ENCODE measurements at places on chromosomes 3 and 15.
A peak's percentile ranks its signal among the peaks of the same experiment; 100 is the strongest.

DNA sequence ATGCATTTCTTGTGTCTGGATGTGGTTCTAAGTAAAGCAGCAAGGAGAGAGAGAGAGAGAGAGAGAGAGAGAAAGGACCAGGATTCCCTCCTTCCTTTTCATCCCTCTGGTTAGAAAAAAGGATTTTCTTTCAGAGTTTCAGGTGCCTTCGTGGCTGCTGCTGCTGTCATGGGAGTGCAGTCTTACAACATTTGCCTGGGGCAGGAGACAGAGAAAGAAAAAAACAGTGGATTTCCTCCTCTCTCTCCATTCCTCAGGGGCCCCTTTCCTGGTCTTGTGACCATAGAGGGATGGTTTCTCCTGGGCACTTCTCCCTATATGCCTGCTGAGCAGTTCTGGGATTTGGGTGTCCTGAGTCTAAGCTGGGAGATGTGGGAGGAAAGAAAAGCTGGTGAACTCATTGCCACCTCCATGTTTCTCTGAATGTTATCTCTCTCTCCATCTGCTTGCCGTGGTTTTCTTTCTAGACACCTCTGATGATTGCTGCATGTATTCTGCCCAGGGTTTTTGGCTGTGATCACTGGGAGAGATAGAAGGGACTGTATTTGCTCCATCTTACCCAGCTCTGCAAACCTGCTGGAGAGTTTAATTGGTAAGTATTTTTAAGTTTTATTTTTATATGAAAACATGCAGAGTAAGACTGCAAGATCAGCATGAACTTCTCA lies 142.4 kb upstream of the RGMA start:
- no peak for DNase-seq

DNA sequence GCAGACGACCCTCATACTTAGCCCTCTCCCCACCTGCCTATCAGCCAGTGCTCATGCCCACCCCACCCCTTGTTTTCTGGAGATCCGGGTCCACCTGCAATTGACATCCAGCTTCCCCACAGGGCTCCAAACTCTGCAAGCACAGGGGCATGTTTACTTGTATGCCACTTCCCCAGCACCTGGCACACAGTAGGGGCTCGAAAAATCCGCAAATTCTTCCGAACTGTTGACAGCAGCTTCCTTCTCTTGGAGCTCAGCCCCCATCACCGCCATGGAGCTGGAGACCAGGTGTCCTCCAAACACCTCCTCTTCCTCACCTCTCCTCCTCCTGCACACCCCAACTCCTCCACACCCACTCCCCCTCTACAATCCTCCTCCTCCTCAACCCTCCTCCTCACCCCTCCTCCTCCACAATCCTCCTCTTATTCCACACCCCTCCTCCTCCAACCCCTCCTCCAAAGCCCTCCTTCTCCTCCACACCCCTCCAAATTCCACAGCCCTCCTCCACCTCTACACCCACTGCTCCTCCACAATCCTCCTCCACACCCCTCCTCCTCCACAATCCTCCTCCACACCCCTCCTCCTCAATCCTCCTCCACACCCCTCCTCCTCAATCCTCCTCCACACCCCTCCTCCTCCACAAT lies 70.4 kb upstream of the BLM start:
- DNase-seq, result no peak

- DNase-seq, result no peak
Measured at GRCh38 chr3:18440066-18440722, 15.1 kb upstream of the SATB1 start.

- no peak for DNase-seq
Measured at GRCh38 chr3:191301017-191301416, 28.2 kb upstream of the CCDC50 start.

DNA sequence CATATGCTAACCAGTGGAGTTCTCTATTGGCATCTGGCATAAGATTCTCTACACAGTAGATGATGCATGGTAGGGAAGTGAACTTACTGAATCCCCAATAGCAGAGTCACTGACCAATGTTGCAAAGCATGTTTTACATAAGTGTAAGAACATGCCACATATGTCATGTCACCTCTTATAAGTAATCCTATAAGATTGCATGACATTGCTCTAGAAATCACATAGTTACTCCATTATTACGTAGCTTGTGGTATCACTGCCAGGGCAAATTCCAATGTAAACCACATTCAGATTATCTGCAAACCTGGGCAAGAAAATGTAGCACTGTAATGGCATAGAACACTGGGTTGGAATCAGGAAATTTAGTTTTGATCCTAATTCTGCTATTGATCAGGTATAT lies 198.2 kb upstream of the UMPS start:
- DNase-seq, result no peak

GRCh38 chr3:106482451-106482850 lies 613.6 kb upstream of the CBLB start:
- DNase-seq, result no peak

DNA sequence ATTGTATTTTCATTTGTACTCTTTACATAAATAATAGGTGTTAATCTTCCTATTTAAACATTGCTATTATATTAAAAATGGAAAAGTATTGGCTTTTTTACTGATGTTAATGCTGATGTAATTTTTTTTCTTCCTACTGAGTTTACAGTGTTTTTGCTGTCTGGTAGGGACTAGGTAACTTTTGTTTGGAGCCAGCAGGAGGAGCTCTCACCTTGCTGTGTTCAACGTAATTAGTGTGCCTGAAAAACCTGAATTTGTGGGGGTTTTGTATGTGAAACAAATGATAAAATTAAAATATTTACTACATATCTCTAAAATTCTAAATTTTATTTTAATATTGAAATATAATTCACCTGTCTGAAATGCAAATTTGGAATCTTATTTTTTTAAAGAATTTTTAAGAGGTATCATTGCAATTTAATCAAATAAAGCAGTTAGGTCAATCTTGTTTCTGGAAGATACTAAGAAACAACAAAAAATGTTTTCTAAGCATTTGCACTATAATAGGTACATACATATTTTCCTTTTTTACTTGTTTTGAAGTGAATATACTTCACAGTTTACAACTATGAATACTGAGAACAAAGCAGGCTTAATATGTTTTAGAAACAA lies 48.8 kb downstream of the EPHA6 start:
- DNase-seq, result peak; percentile 10

DNA sequence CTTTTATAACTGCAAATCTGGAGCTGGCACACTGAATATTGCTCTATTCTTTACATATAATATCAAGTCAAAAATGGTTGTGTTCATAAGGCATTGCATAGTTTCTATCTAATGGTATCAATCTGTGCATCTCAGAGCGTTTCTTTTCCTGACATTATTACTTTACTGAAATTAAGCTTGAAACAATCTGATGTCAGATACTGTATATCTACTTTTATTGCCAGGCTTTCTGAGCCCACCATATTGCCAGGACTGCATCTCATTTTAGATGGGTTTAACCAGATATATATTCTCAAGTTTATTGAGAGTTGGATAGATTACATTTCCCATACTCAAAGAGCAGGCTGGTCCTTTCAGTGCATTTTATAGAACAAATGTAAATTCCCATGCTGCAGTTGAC lies 122.7 kb upstream of the MEIS2 start:
- no peak for DNase-seq

DNA sequence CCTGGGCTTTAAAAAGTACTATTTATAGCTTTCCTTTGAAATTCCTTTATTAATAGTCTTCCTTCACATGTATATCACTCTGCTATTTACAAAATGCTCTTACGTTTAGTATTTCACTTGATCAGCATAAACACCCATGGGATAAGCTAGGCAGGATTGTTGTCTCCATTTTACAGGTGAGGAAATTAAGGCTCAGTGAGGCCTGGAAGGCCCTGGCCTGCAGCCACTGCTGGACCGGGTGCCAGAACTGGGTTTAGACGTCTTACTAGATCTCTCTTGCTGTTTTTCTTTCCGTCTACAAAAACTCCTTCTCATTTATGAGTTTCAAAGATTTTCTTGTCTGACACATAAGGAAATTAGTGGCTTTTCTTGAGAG lies 236.4 kb downstream of the LPP start:
- no peak for DNase-seq

DNA sequence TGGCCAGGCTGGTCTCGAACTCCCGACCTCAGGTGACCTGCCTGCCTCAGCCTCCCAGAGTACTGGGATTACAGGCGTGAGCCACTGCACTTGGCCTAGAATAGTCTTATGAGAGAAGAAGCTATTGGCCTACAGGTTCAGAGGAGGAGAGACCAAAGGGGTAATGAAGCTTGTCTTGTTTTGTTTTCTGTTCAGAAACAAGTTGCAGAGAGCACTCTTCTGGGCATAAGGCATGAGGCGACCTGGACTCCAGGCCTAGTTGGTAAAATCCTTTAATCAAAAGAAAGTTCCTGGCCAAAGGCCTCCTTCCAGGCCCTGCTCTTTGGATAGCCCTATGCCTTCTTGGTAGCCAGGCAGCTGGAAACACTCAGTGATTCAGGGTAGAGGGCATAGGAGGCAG lies 87.3 kb upstream of the SKOR1 start:
- DNase-seq, result no peak

DNA sequence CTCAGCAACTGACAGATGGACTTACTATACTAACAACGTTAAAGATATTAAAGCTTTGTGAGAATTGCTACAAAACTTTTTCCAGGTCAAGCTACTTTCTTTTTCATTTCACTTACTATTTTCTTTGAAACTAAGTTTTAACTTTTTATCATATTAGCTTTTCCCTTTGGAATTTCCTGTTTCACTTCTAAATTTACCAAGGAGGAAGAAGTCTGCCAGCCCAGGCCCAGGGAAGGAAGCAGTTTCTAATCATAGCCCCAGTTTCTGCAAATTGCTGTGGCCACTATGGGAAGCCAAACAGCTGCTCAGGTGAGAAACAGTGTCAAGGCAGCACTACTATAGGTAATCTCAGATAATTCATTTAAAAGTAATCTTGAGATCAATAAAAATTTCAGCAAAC lies 18.4 kb downstream of the CYFIP1 start:
- DNase-seq, result no peak
